ENCODE measurements at places on chromosomes 4 and X.

DNA sequence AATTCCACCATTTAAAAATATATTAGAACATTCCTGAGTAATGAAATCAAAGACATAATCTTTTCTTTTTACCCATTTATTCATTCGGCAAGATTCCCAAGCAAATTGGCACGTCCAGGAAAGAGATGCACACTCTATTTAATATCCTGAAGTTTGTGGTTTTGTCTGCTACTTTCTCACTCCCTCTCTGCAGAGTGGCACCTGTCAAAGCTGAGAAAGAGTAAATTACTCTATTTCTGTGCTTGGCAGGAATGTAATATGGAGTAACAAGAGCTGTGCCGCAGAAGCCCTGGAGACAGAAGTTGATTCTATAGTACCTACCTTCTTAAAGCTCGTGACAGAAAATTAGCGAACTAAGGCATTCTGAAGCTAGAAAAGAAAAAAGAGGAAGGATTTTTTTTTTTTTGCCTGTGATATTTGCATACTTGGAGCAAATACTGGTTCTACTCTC lies 5.5 kb downstream of the GSTCD start:
- peak; percentile 29 for DNase-seq

- peak; percentile 82 for DNase-seq
Observed at GRCh38 chr4:47855350-47855749, 17.5 kb upstream of the CORIN start.

DNA sequence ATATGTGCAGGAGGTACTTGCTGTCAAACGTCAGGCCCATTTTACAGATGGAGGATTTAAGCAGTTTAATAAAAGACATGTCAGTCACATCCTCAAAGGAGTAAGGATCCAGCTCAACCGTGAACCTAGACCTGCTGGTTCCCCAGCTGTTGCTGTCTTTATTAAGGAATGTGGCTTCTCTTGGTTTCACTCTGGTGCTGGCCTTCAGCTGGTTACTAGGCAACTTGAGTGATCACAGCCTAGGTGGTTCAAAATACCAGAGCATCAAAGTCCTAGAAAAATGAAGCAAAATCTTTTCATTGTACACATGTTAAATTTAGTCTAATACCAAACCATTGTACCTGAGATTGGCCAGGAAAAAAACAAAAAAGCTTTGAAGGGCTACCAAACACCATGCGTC lies 32.7 kb upstream of the GLRA2 start:
- peak; percentile 8 for DNase-seq

- no peak for DNase-seq
Observed at GRCh38 chrX:41716767-41717473, 7.1 kb upstream of the GPR82 start.

- DNase-seq, result no peak
Observed at GRCh38 chr4:7636240-7636508, 201.4 kb upstream of the PSAPL1 start.

GRCh38 chrX:10534611-10535010 lies 85.8 kb downstream of the MID1 start:
- peak; percentile 44 for DNase-seq

DNA sequence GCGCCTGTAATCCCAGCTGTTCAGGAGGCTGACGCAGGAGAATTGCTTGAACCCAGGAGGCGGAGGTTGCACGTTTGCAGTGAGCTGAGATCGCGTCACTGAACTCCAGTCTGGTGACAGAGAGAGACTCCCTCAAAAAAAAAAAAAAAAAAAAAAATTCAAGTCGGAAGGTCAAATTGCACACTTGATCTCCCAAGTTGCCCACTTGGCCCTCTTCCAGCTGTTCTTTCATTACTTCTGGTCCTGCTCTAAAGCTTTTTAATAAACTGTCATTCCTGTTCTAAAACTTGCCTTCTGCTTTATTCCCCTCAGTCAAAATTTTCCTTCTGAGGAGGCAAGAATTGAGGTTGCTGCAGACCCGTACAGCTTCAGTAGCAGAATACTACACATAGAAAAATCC lies 2358.0 kb downstream of the ARAP2 start:
- no peak for DNase-seq

DNA sequence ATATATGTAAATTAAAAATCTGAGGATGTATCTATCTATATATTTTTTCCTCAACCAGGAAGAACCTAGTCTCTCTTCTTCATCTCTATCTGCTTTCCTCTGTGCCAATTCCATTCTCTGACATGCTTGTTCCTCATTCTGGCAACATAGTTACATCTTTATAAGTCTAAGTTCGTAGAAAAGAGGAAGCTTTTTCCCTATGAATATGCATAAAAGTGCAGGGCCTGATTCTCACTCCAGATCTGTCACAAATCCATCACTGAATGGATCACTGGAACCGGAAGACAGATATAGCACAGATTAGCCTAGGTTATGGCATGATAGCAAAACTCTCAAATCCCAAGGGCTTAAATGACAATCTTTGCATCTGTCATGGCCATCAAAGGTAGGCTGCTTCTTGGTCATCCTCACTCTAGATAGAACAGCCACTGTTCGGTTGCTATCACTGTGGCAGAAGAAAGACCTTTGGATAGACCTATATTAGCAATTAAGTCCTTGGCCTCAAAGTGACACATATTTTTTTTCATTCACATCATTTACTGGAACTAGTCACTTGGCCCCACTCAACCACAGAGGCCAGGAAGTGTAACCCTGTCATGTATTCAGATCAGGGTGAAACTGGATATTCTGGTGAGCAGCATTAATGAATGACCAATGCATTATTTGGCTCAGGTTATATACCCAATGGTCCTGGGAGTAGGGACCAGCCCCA lies 22.2 kb downstream of the DTHD1 start:
- no peak for DNase-seq

Data from fibroblast of skin of scalp (primary cell).